AG04450 (cell line): ENCODE measurements at places on chromosomes 16 and 17.

- no peak for DNase-seq
These were observed 362.3 kb downstream of the PMP22 start for GRCh38 chr17:14902803-14903202.

GRCh38 chr17:40550608-40551007 is 14.7 kb downstream of the CCR7 start:
- no peak for DNase-seq

DNA sequence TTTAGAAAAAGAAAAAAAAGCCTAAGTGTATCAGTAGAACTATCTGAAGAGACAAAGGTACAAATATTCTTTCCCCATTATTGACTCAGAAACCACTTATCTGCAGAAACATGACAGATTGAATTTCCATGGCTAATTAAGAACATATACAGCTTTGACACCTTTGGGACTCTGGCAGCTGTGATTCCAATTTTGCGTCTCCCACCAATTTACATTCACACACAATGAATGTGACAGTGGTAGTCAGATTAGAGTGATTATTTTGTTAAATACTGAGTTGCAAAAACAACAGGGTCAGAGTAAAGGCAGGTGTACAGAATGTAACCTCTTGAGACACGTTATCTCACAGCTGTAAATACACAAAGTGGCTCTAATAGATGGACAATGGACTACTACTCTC is 5.3 kb upstream of the PPM1D start:
- DNase-seq, result no peak

DNA sequence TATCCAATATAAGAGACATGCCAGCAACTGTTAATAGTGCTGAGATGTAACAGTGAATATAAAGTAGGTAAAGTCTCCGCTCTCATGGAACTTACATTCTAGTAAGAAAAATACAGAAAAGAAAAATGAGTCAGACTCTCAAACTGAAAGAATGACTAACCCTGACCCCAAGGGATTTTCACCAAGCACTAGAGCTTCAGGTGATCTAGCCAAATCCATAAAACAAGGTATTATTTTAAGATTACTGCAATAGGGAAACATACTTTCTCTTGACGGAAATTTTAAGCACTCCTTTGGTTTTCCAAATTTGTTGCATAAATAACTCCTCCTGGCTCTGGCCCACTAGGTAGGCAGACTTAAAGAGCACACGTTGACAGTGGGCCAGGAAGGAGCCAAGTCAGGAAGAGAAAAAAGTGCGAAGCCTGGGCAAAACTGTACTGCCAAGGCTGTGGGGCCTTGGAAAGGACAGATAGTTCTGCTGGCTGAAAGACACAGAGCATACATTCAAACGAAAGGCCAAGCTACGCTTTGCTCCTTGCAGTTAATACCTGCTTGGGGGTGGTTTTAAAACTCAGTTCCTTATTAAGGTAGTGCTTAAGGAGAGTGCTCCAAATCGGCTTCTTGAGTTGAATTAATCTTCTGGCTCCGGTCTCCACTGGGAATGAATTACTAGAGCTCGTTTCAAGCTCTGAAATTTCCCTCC is 1.4 kb downstream of the GOT2 start:
- DNase-seq, result no peak

DNA sequence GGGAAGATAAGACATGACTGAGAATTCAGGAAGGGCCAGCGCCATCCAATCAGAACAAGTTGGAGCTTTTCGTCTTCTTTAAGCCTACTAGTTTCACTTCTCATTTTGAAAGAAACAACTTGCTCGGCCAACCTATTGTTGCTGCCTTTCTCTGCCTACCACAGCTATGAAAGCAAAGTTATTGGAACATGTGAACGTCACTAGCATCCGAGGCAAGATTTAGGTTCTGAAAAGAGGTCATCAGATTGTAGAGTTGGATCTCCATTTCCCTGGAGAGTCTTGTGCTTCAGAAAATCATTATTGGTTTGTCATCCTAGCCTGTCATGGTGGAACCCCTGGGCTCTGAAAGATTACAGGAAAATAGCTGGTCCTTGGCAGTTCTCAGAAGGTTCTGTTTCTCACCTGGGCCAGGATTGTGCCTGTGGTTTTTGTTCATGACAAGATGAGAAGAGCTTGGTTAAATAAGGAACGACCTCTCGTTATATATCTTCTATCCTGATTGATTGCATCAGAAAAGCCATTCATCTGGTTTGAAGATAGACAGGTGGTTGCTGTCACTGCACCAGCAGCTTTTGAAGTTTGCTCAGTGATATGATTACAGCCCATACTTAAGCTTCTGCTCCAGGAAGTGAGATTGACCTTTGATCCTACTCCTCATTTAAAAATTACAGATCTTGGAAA is 25.3 kb downstream of the CDH13 start:
- DNase-seq, result no peak

- DNase-seq, result no peak
These were observed 68.5 kb upstream of the CDH5 start for GRCh38 chr16:66298006-66298405.

DNA sequence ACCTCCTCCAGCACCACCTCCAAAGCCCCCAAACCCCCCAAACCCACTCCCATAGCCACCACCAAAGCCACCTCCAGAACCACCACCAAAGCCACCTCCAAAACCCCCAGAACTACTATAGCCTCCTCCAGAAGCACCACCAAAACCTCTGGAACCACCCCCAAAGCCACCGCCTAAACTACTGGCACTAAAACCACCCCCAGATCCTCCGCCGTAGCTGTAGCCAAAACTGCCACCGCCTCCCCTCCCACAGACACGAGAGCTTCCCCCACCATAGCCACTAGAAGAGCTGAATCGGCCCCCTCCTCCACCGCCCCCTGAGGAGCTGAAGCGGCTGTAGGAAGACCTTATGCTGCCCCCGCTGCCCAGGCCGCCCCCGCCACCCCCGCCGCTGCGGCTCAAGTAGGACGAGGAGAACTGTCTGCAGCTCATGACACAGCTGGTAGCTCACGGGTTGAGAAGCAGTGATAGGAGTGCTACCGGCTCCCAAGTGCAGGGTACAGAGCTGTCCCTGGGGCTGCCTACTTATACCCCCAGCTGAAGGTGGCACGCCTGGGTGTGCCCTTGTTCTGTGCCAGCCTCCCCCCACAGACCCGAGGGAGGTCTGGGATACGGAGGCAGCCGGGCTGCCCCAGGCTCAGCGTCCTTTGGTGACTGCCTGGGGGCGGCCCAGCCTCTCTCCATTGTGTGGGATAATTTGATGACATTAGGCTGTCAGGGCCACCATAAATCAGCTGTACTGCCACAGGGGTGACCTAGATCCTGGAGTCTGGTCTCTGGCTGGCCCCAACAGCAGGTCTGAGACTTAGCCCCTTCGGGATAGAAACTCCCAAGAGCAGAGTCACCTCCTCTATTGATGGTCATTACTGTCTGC is at the start of gene KRT9:
Gene KRT9, minus strand, starts transcription at position 499 of the 874 bp plus-strand sequence. Its CDS starts 67 bp downstream, at position 432.
- DNase-seq, result no peak
